Activated CD4-positive, alpha-beta T cell treated with anti-CD3 and anti-CD28 coated beads for 36 hours (primary cell): ENCODE measurements at places on chromosomes 16 and 17. TPM values are rescaled to one million over a fixed set of nuclear protein-coding genes. Genes with fewer than 3 reads are reported as not detected.

GRCh38 chr16:66099306-66099705, 267.2 kb upstream of the CDH5 start:
- H3K36me3 ChIP-seq, result no peaks in the 10 kb centered on the region
- H3K27ac ChIP-seq, result no peak overlapping the region
- H3K4me3 ChIP-seq, result no peak overlapping the region

- peaks cover 87% of the 10 kb centered on the region for H3K36me3 ChIP-seq
- peak overlapping the region; percentile 34 for H3K27ac ChIP-seq
- no peak overlapping the region for H3K4me3 ChIP-seq
- DNase-seq, result no peak
- peaks cover 7% of the 10 kb centered on the region for H3K4me1 ChIP-seq
- no peaks in the 10 kb centered on the region for H3K27me3 ChIP-seq
Measured at GRCh38 chr17:80349151-80349651, 65.8 kb upstream of the ENDOV start.

GRCh38 chr17:6986676-6987075, 9.2 kb upstream of the ALOX12 start:
- H3K4me1 ChIP-seq, result peaks cover 2% of the 10 kb centered on the region
- DNase-seq, result no peak
- no peaks in the 10 kb centered on the region for H3K36me3 ChIP-seq
- no peaks in the 10 kb centered on the region for H3K27me3 ChIP-seq
- no peak overlapping the region for H3K27ac ChIP-seq

GRCh38 chr16:15598648-15599190, 44.2 kb downstream of the MARF1 start:
- peak; percentile 36 for DNase-seq
- peaks cover 19% of the 10 kb centered on the region for H3K4me1 ChIP-seq
- H3K4me3 ChIP-seq, result no peak overlapping the region
- H3K27ac ChIP-seq, result peak overlapping the region; percentile 87

DNA sequence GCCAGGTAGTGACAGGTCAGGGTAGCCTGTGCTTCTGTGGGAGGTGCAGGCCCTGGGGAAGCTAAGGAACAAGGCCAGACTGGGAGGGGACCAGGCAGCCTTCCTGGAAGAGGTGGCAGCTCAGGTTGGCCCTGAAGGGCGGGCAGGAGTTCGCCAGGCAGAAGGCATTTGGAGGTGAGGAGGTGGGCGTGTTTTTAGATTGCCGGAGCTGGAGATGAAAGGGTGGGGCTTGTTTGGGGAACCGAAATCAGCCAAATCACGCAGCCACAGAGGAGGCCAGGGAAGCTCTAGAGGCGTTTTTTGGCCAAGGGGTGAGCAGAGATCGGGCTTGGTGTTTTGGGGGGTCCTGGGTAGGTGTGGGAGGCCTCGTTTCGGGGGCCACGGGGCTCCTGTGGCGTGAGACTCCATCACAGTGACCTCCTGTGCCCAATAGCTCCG, 7.6 kb downstream of the ADCY7 start:
- peak overlapping the region; percentile 97 for H3K4me3 ChIP-seq
- peaks cover 92% of the 10 kb centered on the region for H3K4me1 ChIP-seq
- H3K27me3 ChIP-seq, result no peaks in the 10 kb centered on the region

- H3K4me1 ChIP-seq, result no peaks in the 10 kb centered on the region
- H3K27ac ChIP-seq, result no peak overlapping the region
- H3K36me3 ChIP-seq, result no peaks in the 10 kb centered on the region
- no peak for DNase-seq
- no peak overlapping the region for H3K4me3 ChIP-seq
- H3K27me3 ChIP-seq, result peaks cover 17% of the 10 kb centered on the region
Measured at GRCh38 chr17:14886200-14886739, 378.9 kb downstream of the PMP22 start.

GRCh38 chr16:19715566-19715965, 2.5 kb downstream of the KNOP1 start:
- H3K4me1 ChIP-seq, result peaks cover 23% of the 10 kb centered on the region
- no peak for DNase-seq
- H3K4me3 ChIP-seq, result no peak overlapping the region
- H3K27me3 ChIP-seq, result no peaks in the 10 kb centered on the region
- H3K27ac ChIP-seq, result no peak overlapping the region

TMIGD1 gene
- not detected for total RNA-seq

OSGIN1 gene
- total RNA-seq, result 1.0 TPM

- no peaks in the 10 kb centered on the region for H3K36me3 ChIP-seq
- no peaks in the 10 kb centered on the region for H3K4me1 ChIP-seq
- no peak for DNase-seq
Measured at GRCh38 chr17:213286-214105, 32.0 kb upstream of the DOC2B start.

DNA sequence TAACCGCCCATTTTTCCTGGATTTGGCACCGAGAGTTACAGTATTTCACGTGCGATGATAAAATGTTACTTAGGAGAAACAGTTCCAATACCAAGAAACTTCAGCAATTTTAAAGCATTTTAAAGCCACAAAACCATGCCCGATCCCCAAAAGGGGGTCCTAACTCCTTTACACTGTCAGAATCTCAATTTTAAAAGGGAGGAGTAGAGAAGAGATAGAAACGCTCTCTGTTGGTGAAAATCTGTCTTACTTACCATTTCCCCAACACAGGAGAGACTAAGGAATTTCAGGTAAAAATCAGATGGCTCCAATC, 526 bp upstream of the RNASEK start:
- peak overlapping the region; percentile 92 for H3K4me3 ChIP-seq
- peaks cover 53% of the 10 kb centered on the region for H3K4me1 ChIP-seq
- peak overlapping the region; percentile 99 for H3K27ac ChIP-seq
- H3K36me3 ChIP-seq, result peaks cover 25% of the 10 kb centered on the region
- no peak for DNase-seq

C17orf67 gene
- total RNA-seq, result 4.0 TPM

CDRT15 gene
- not detected for total RNA-seq

NLRC5 gene
- 175 TPM for total RNA-seq

TM4SF5 gene
- not detected for total RNA-seq

DNA sequence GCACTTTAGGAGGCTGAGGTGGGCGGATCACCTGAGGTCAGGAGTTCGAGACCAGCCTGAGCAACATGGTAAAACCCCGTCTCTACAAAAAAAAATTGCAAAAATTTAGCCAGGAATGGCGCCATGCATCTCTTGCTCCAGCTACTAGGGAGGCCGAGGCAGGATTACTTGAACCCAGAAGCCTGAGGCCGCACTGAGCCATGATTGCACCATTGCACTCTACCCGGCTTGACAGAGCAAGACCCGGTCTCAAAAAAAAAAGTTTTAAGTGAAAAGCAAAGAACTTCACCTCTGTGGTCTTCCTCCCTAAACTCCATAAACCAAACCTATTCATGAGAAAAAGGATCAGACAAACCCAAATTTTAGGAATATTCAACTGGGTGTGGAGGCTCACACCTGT, 7.0 kb downstream of the CD2BP2 start:
- no peaks in the 10 kb centered on the region for H3K27me3 ChIP-seq
- peaks cover 23% of the 10 kb centered on the region for H3K4me1 ChIP-seq

TBC1D3K gene
- total RNA-seq, result not detected

- H3K27ac ChIP-seq, result no peak overlapping the region
- no peak for DNase-seq
- no peaks in the 10 kb centered on the region for H3K36me3 ChIP-seq
- H3K4me3 ChIP-seq, result no peak overlapping the region
Measured at GRCh38 chr16:72991211-72991610, 56.7 kb downstream of the ZFHX3 start.

- no peaks in the 10 kb centered on the region for H3K36me3 ChIP-seq
- H3K4me1 ChIP-seq, result no peaks in the 10 kb centered on the region
- no peak overlapping the region for H3K4me3 ChIP-seq
Measured at GRCh38 chr17:78501241-78502036, 75.8 kb downstream of the DNAH17 start.

DNA sequence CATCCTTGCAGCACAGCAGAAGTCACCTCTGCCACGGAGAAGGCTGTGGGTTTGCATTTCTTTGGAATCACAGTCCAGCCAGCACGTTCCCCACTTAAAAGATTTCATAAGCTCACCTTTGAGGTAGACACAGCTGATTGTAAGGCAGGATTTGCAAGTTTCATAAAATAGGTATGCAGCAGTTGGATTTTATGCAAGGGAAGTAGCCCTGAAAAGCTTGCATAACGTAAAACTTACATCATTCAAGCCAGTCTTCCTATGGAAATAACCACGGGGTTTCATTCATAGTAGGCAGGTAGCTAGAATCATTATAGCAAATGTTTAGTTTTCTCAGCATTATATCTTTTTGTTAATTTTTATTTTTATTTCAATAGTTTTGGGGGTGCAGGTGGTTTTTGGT, 49.8 kb upstream of the ARHGAP44 start:
- peaks cover 2% of the 10 kb centered on the region for H3K27me3 ChIP-seq
- no peaks in the 10 kb centered on the region for H3K36me3 ChIP-seq
- no peak overlapping the region for H3K27ac ChIP-seq
- no peak for DNase-seq
- no peaks in the 10 kb centered on the region for H3K4me1 ChIP-seq
- no peak overlapping the region for H3K4me3 ChIP-seq

DNA sequence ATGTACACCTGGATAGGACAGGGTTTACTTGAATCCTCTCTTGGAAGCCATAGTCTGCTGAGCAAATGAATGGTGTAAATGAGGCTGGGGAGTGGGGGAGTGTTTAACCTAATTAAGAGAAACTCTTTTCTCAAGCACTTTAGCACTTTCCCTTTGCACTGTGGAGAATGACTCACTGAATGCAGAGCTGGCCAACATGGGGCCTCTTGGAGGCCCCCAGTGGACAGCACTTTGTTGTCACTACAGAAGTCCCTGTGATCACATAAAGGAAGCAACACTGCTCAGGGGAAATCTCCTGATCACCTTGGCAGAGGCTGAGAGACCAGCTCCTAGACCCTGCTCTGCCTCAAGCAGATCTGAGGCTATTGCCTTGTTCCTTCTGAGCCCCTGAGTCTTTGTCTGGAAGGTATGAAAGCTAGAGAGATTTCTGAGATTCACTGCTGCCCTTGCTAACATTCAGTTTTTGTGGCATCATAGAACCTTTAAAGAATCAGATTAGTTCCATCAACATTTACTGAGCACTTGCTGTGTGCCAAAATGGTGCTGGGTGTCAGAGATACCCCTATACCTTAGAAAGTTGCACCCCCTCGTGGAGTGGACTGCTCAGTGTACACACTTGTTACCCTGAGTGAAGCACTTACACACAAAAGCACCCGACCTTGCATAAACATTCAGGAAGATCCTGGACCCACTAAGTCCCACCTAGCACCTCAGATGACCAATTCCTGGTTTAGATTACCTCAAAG, 230.1 kb upstream of the CCL2 start:
- H3K4me3 ChIP-seq, result no peak overlapping the region
- H3K36me3 ChIP-seq, result no peaks in the 10 kb centered on the region
- H3K4me1 ChIP-seq, result no peaks in the 10 kb centered on the region

PITPNM3 gene
- 0.69 TPM for total RNA-seq

DNA sequence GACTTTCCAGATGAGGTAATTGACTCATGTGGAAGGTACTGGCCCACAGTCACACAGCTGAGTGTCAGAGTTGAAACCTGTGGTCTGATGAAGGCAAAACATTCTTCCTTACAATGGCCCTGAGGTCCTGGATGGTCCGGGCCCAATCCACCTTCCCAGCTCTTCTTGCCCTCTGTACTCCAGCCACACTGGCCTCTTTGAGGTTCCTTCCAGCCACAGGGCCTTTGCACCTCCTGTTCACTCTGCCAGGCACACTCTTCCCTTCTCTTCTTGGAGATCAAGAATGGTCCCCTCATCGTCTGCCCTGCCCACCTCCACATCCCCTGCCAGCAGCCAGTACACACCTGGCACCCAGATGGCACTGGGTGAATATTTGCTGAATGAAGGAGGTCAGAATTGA, 6.5 kb upstream of the PEMT start:
- no peaks in the 10 kb centered on the region for H3K36me3 ChIP-seq
- no peak overlapping the region for H3K4me3 ChIP-seq
- no peaks in the 10 kb centered on the region for H3K27me3 ChIP-seq
- H3K27ac ChIP-seq, result no peak overlapping the region
- DNase-seq, result no peak

GAS2L2 gene
- not detected for total RNA-seq

- peak; percentile 72 for DNase-seq
- H3K4me3 ChIP-seq, result no peak overlapping the region
- H3K27me3 ChIP-seq, result no peaks in the 10 kb centered on the region
- peaks cover 27% of the 10 kb centered on the region for H3K36me3 ChIP-seq
- H3K4me1 ChIP-seq, result no peaks in the 10 kb centered on the region
- no peak overlapping the region for H3K27ac ChIP-seq
Measured at GRCh38 chr16:106623-107324, 28.7 kb downstream of the MPG start.

DNA sequence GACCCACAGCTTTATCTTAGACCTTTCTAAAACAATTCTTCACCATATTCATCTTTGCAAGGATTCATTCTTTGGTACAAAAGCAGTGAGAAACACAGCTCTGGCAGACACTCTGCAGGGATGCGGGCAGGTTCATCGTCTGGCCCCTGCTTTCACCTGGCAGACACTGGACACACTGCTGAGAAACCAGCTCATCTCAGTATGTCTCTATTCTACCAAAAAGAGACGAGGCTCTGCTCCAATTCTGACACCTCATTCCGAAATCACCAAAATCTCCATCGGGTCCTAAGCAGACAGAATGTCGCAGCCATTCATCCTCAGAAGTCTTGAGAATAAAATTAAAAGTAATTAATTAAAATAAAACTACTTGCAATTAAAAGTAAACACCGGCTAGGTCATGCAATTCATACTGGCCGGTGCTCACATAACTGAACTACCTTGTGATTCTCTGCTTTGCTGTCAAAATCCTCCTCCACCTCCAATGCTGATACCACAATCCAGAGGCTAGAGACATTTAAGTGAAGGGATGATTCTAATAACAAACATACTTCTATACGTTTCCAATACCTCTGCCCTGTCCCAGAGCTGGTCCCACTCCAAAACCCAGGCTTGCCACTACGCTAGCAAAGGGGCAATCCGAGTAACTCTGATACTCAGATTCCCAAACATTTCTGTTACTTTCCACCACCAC, 1.3 kb downstream of the RNF157 start:
- DNase-seq, result no peak
- peak overlapping the region; percentile 69 for H3K4me3 ChIP-seq
- peaks cover 54% of the 10 kb centered on the region for H3K4me1 ChIP-seq
- H3K27me3 ChIP-seq, result peaks cover 2% of the 10 kb centered on the region
- peaks cover 10% of the 10 kb centered on the region for H3K36me3 ChIP-seq

ACOX1 gene
- 27.7 TPM for total RNA-seq

GRCh38 chr17:8021565-8022359, 17.1 kb upstream of the ALOX15B start:
- no peak overlapping the region for H3K4me3 ChIP-seq
- peaks cover 7% of the 10 kb centered on the region for H3K27me3 ChIP-seq
- H3K27ac ChIP-seq, result no peak overlapping the region
- no peaks in the 10 kb centered on the region for H3K36me3 ChIP-seq
- DNase-seq, result no peak

- H3K4me1 ChIP-seq, result peaks cover 9% of the 10 kb centered on the region
- H3K27me3 ChIP-seq, result no peaks in the 10 kb centered on the region
- DNase-seq, result no peak
- peaks cover 17% of the 10 kb centered on the region for H3K36me3 ChIP-seq
- no peak overlapping the region for H3K27ac ChIP-seq
Measured at GRCh38 chr16:48330841-48331192, 54.4 kb downstream of the SIAH1 start.
